ENCODE measurements at places on chromosomes 6 and 20.

GRCh38 chr6:70547313-70547712 lies 19.4 kb upstream of the SDHAF4 start:
- DNase-seq: peak; percentile 24

DNA sequence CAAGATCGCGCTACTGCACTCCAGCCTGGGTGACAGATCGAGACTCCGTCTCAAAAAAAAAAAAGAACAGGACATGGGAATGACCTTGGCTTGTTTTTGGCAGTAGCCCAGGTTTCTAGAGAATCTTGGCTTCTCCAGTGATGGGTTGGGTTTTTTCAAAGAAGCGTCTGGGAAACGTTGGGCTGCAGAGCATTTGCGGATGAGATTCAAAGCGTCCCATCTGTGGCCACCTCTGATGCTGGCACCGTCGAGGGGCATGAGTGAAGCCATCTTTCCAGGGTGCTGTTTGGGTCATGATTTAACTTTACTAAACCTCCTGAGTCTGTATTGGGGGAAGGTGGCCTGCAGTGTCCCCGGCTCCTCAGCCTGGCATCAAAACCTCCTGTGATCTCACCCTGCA lies 43.2 kb upstream of the SRF start:
- DNase-seq: peak; percentile 68

DNA sequence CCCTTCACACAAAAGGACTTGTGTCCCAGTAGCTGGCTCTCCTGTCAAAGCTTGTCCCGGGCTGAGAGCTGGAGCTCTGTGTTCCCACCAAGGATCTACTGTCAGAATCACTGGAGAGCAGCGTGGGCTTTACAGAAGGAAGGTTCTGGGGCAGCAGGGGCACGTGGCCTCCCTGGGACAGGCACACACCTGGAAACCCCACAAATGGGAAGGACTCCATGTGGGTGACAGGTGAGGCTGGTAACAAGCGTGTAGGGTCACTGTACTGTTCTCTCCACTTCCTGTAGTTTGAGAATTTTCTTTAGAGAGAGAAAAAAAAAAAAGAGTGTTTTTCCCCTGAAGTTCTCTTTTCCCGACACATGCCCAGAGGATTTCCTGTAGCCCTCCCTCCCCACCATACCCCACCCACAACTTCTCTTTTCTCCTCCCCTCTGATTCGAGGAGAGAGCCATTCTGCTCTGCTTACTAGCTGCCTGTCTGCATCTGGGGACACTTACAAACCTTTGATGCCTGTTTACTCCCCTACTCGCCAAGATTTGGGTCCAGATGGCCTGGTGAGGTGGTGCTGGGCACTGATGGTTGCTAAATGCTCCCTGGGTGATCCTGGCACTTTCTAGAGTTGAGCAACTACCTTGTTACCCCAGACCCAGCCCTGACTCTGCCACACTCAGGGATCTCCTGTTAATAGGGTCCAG lies 84.1 kb upstream of the SIRPA start:
- peak; percentile 48 for DNase-seq

DNA sequence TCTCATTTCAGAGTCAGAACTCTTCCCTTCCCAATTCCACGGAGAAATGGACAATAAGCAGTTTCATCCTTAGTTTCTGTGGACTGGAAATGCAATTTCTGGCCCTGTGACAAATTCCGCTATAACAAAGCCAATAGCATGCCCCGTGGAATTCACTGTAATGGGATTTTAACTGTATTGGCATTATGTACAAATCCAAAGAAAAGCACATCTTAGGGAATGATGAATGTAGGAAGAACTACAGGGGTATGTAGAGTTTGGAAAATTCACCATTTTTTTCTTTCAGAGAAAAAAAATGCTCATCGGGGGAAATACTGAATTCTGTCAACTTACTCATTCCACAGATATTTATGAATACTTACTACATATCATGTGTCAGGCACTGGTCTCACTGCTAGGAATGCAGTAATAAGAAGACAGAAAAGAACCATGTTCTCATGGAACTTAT lies 43.5 kb downstream of the KIF6 start:
- peak; percentile 10 for DNase-seq

GRCh38 chr6:139581485-139581865 lies 207.0 kb upstream of the CITED2 start:
- DNase-seq: no peak

DNA sequence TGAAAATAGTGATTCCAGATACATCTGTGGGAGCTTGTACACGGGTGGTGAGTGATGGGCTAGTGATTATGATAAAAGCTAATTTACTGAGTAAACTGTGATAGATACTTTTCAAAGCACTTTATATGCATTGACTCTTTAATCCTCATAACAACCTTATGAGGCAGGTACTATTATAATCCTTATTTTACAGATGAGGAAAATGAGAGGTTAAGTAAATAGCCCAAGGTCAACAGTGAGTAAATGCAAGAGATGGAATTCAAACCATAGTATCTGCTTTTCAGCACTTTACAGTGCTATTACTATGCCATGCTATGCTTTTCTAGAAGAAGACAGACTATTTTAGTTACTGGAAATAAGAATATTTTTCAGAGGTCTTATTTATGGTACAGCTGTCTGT lies 320.9 kb upstream of the CITED2 start:
- no peak for DNase-seq

- peak; percentile 29 for DNase-seq
Measured at GRCh38 chr6:149440735-149441671, 40.9 kb downstream of the SUMO4 start.

GRCh38 chr20:46085179-46085851 lies 4.4 kb downstream of the NCOA5 start:
- DNase-seq: peak; percentile 68

DNA sequence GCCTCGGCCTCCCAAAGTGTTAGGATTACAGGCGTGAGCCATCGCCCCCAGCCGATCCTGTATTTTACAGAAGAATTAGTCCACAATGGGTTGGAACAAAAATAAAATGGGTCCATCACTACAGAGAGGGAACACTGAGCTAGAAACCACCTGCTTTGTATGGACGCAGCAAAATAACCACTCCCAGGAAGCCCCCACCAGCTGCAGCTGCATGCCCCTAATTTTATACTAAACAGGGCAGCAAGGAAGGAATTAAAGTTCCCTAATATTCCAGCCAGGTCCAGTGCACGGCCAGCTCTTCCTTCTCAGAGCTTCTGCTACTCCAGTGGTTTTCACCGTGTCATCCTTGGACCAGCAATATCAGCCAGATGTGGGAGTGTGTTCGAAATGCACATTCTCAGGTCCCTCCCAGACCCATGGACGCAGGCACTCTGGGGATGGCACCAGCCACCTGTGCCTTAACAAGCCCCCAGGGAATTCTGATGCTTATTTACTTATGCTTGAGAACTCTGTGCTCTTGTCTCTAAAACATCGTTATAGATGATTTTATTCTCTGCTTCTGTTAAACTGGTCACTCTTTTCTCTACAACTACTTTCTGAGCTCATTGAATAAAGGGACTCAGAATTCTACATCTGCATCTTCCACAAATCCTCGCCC lies 189.5 kb upstream of the SLC24A3 start:
- DNase-seq: no peak

DNA sequence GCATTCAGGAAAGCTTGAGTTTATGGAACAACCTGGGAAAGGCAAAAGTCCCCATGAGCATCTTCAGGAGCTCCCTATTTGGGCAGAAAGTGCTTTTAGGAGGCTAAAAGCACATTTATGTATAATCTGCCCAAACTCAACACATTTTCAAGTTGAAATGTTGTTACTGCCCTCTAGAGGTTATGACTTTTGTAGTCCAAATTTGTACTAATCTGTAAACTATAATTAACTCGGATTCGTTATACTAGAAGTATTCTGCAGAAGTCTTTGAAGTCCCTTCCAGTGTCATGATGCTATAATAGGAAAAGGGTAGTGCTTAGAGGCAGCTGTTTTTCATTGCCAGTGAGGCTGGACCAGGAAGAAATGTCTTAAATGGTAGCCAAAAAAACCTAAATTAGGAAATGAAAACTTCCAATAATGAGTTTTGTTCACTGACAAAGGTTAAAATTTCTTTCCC lies 44.8 kb upstream of the EMILIN3 start:
- peak; percentile 67 for DNase-seq

DNA sequence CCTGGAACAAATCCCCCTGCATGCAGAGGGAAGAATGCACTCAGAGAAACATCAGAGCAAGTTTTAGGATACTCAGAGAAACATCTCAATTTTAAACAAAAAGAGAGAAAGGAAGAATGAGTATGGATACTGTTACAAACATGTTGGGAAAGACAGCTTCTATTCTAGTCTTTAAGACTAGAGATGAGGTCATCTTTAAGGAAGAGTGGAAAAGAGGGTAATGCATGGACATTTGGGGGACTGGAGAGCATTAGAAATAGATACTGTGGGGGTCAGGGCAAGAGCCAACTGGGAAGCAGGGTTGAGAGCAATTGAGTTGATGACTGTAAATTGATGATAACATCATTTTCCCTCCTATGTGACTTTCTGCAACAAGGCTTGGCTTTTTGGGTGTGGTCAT lies 431.2 kb downstream of the CDH26 start:
- no peak for DNase-seq

- DNase-seq: peak; percentile 97
Measured at GRCh38 chr6:14728396-14729024, 517.4 kb upstream of the JARID2 start.

- DNase-seq: no peak
Measured at GRCh38 chr6:13351271-13351670, 22.9 kb upstream of the TBC1D7 start.

DNA sequence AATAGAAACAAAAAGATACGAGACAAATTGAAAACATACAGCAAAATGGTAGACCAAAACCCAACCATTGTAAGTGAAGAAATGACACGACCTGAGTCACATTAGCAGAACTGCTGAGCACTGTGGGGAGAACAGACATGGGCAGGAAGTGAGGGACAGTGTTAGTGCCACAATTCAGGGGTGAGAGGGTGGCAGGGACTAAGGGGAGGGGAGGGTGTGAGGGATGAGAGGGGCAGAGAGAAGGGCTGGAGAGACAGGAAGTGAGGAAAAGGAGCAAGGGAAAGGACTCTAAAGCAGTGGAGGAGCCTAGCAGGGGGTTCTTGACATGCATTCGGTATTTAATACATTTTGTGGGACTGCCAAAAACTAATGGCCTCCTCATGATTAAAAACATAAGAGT lies 45.0 kb upstream of the TRIM26 start:
- no peak for DNase-seq

DNA sequence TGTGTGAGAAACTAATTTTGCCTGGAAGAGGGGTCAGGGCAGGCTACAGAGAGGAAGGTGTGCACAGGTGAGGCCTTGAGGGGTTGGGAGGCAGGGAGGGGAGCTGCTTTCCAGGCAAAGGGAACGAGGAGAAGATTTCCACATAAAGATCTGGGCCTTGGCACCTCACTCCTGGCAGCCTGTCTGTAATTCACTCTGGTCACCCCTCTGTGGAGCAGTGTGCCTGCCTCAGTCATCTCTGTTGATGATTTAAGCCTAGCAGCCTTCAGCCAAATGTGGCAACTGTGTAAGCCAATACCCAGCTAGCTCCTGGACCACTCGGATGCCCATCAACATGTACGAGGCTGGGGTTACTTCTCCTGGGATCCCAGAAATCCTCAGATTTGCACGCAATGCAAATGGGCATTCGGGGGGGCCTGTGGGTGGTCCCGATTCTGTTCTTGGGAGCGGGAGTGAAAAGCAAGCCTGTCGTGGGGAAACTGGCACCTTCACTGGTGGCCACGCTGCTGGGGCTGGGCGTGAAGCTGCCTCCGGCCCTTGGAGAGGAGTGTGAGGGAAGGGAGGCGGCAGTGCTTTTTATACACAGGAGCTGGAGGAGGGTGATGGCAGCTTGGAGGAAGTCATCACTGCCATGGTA lies 360.4 kb downstream of the ZFAND3 start:
- DNase-seq: no peak

- DNase-seq: peak; percentile 41
Measured at GRCh38 chr20:35091816-35092523, 637 bp downstream of the TRPC4AP start.

DNA sequence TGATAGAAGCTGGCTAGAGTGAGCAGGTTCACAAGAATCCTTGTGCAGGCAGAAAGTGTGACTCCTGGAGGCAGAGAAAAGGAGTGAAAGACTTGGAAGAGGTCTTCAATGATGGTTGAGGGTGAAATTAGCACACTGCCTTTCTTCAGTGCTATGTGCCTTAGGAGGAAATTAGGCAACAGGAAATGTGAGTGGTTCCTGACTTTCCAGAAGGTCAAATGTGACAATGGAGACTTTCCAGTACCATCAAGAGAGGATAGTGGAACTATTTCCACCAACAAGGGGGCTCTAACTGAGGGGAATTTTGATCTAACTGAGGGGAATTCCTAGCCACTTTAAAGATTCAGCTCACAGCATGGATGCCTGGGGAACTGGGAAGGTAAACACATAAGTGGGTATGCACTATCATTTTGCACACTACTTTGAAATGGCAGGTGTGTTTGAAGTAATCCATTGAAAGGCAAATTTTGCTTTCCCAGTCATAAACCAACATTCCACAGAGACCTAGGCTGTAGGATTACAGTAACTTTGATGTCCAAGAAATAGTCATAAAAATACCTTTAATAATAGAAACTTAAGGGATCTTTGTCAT lies 90.0 kb downstream of the PERP start:
- DNase-seq: peak; percentile 4

- DNase-seq: peak; percentile 45
Measured at GRCh38 chr20:5918856-5919625, 31.3 kb downstream of the TRMT6 start.

- DNase-seq: no peak
Measured at GRCh38 chr6:98179606-98180005, 654.8 kb upstream of the POU3F2 start.

- peak; percentile 19 for DNase-seq
Measured at GRCh38 chr20:58389324-58389967, 417 bp downstream of the VAPB start.

DNA sequence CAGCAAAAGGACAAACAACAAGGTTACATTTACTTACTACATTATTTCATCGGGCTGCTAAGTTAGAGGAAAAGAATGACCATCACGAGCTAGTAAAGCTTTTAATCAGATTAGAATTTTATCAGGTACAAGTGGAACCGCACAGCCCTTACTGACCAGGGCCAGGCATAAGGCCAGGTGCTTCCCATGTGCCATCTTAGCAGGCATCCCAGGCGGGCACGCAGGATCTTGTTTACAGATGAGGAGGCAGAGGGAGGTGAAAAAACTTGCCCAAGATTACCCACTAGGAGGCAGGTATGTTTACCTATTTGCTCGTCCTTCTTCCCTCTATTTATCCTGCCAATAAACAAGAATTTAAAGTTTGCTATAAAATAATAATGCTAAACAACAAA lies 10.7 kb downstream of the EZR start:
- no peak for DNase-seq

DNA sequence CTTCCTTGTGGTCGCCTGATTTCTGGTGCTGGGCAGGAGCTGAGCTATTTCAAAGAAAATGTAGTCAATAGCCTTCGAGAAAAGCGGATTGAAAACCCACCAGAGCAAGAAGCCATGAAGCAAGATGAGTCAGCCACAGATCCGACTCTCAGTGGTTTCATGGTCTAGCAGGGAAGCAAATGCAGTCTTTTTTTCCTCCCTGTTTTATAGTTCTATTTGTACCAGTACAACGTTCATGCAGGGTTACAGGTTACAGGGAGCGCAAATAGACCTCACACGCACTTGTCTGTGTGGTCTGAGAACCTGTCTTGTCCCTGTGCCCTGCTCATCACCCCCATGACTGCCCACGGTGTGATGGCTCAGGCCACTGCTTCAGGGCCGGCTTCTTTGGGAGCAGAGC lies 309.8 kb upstream of the SUPT3H start:
- no peak for DNase-seq

Measured in fibroblast of mammary gland (primary cell).